ENCODE measurements at places on chromosomes 7 and 10. TPM values are rescaled to one million over a fixed set of nuclear protein-coding genes. Genes with fewer than 3 reads are reported as not detected.

Gene SCIN
- not detected for total RNA-seq

Gene SFRP4
- total RNA-seq, result not detected

Gene TMEM236
- not detected for total RNA-seq

Gene CRYGN
- not detected for total RNA-seq

Gene PRKAR2B
- total RNA-seq, result 3.5 TPM

Gene LRRC17
- 0.86 TPM for total RNA-seq

Gene ADAMTS14
- not detected for total RNA-seq

Gene ZPBP
- not detected for total RNA-seq

Gene CNTNAP2
- 0.37 TPM for total RNA-seq

Gene OR2A1
- not detected for total RNA-seq

Gene MRLN
- not detected for total RNA-seq

Gene ZNF727
- not detected for total RNA-seq

Gene SEMA3A
- total RNA-seq, result not detected

Gene ABLIM1
- total RNA-seq, result 184 TPM

Gene NRG3
- not detected for total RNA-seq

Gene SFTPA1
- total RNA-seq, result not detected

Gene ZP3
- 6.1 TPM for total RNA-seq

Gene SKIDA1
- 0.37 TPM for total RNA-seq

Gene ZNF487
- 8.7 TPM for total RNA-seq

Gene PCLO
- 0.07 TPM for total RNA-seq

Gene ZNF394
- total RNA-seq, result 189 TPM

Gene PLEKHS1
- total RNA-seq, result 0.13 TPM

Gene RAPGEF5
- 0.85 TPM for total RNA-seq

Gene C10orf143
- 5.5 TPM for total RNA-seq

Gene ADAM8
- 157 TPM for total RNA-seq

Gene SEMA3D
- 0.12 TPM for total RNA-seq

Gene MOGAT3
- total RNA-seq, result not detected

Gene CPA2
- total RNA-seq, result not detected

Gene LEP
- not detected for total RNA-seq

Gene C7orf57
- total RNA-seq, result 0.30 TPM

Gene AKR1C3
- total RNA-seq, result 0.60 TPM

Gene EBF3
- total RNA-seq, result not detected

Gene PPP1R17
- total RNA-seq, result not detected

Gene AUTS2
- 89.5 TPM for total RNA-seq

Gene NKX2-3
- not detected for total RNA-seq

Gene HPSE2
- total RNA-seq, result not detected

Data from T-helper 17 cell (primary cell).